ENCODE measurements at places on chromosomes 11 and 22.
A peak's percentile ranks its signal among the peaks of the same experiment; 100 is the strongest.

DNA sequence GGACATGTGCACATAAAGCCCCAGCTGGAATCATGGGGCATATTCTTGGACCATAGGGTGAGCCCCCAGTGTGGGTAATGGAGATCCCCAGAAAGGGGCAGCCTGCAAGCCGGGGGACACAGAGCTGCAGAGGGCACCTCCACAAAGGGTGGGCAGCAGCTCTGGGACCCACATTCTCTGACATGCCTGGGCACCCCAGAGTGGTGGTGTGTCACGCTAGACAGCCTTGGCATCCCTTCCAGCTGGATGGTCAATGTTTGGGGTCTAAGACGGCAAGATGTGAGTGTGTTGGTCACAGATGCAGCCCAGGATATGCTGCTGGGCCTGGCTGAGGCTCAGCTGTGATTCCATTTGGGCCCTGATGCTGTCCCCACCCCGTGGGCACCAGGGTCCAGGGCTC, 9.7 kb downstream of the ADORA2A start:
- DNase-seq: no peak

- no peak for DNase-seq
Observed at GRCh38 chr22:44445731-44446130, 52.3 kb downstream of the RTL6 start.

DNA sequence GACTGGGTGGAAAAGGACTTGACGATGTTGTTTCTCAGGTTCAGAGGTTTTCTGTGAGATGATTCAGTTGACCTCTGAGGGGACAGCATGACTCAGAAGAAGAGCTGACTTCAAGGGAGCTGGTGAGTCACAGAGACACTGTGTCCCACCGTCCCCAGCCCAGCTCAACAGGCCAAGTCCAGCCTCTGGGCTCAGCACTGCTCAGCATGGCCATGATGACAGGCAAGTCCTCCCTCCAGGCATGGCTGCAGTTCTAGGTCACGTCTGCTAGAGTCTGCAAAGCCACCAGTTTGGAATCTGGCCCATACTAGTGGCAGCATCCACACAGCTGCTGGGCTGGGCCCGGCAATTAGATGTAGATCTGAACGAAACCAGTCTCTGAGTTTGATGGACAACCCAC, 12.9 kb downstream of the TRIM29 start:
- DNase-seq: peak; percentile 46

GRCh38 chr22:46432164-46433068, 96.9 kb downstream of the TRMU start:
- DNase-seq: no peak

DNA sequence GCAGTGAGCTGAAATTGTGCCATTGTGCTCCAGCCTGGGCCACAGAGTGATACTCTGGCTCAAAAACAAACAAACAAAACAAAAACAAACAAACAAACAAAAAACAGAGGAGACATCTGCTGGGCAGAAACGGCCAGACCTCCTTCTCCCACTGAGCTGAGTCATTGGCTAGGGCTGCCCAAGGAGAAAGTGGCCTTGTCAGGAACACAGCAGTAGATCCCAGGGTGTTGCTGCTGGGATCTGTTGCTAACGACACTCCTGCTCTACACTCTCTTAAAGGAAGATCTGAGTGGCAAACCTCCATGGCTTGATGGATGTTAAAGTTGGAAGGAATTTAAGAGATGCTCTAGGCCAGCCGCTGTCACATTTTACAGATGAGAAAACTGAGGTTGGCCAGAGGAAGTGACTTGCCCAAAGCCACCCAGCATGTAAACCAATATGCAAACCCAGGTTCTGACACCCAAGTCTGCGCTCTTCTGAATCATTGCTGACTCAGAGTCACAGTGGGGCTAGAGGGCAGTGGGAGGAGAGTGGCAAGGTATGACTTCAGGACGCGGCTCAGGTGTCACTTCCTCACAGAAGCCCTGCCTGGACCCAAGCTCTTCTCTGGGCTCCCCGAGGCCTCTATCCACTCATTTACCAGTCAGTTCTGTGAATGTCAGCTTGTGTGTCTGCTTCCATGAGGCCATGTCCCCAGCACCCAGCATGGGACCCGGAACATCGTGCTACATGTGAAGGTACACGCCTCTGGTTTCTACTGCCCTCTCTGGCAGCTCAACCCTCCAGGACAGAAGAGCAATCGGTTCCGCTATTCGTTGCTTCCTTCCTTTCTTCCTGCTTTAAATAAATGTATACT, 11.3 kb upstream of the GDPD5 start:
- peak; percentile 53 for DNase-seq

- DNase-seq: no peak
Observed at GRCh38 chr22:25623310-25623734, 58.8 kb downstream of the GRK3 start.
